ENCODE measurements at places on chromosomes 3 and 15.

DNA sequence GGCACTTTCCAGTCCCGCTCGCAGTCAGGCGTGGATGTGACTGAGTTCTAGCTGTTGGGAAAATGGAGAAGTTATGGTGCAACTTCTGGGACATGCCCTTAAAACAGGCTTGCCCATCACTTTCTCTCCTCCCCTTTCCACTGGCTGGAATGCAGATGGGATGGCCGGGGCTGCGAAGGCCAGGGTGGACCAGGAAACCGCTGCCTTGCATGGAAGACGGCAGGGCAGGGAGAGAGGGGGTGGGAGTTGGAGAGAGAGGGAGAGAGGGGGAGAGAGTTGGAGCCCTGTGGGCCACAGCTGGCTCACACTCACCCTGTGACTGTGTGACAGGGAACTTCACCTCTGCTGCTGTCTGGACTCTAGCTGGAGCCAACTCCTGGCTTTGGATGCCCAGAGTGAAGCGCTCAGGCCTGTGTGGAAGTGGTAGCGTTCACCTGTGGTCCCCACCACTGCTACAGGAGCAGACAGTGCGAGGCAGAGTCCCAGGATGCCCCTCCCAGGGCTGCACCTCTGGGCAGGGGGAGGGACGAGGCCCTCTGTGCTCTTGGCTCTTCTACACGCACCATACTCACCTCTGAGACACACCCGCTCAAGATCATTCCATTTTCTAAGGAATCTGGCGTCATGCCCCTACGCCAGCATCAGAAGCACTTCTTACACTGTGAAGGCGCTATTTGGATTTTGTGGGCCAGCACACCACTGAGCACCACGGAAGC lies 36.6 kb downstream of the KLHL25 start:
- DNase-seq: no peak

- no peak for DNase-seq
Observed at GRCh38 chr3:17176757-17177156, 292.0 kb downstream of the PLCL2 start.

- no peak for DNase-seq
Observed at GRCh38 chr3:73094129-73094528, 32.7 kb downstream of the EBLN2 start.

GRCh38 chr3:111745786-111746185 lies 113.3 kb upstream of the PHLDB2 start:
- DNase-seq: no peak

DNA sequence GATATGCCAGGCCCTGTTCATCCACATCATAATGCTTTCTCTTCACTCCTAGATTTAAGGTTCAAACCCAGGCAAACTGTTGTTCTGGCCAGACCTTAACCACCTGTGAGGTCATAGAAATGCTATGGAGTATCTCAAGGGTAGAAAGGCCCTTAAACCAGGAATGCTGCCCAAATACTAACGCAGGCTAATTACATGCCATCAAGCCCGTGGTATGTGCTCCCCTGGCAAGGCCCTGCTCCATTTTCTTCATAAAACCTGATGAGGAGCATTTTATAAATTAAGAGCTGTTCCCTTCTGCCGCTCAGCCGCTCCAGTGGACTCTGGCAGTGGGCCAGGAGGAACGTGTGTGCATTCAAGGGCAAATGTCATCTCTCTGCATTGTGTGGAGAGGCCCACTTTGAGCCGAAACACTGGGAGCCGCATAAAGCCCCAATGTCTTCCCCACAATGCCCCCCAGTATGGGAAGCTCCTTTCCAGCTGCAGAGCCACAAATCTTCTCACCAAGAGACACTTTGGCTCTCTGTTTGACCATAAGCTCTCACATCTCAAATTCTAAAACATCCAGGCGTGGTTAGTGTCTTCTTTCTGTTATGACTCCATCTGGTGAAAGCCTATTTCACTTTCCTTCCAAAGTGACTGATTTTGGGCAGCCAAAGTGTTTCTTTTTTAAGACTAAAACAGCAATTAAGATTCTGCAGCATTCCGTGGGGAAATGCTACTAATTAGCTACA lies 210.8 kb upstream of the NR2E3 start:
- no peak for DNase-seq

- no peak for DNase-seq
Observed at GRCh38 chr15:99306694-99307338, 55.5 kb downstream of the LRRC28 start.

- no peak for DNase-seq
Observed at GRCh38 chr15:58697220-58697619, 52.3 kb downstream of the ADAM10 start.

DNA sequence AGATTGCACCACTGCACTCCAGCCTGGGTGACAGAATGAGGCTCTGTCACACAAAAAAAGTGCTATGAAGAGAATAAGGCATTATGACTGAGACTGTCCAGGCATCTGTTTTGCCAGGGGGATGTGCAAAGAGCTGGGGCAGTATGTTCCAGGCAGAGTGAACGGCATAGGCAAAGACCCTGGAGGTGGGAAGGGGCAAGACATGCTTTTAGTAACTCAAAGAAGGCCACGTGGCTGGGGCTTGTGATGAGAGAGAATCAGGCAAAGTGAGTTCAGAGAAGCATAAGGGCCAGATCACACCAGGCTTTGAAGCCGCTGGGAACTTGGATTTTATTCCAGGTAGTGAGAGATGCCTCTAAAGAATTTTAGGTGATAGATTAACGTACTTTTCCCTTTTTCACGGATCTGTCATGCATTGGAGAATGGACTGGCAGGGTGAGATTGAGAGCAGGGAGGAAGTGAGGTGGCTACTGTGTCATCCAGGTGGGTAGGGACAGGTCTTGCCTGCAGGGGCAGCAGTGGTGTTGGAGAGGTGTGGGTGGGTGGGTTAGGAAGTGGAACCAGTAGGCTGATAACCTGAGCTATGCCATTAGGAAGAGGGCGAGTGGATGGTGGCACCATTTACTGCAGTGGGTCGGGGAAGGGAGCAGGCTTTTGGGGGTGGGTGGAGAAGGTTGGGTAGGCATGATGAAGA lies 31.7 kb downstream of the ATP2B2 start:
- DNase-seq: no peak

DNA sequence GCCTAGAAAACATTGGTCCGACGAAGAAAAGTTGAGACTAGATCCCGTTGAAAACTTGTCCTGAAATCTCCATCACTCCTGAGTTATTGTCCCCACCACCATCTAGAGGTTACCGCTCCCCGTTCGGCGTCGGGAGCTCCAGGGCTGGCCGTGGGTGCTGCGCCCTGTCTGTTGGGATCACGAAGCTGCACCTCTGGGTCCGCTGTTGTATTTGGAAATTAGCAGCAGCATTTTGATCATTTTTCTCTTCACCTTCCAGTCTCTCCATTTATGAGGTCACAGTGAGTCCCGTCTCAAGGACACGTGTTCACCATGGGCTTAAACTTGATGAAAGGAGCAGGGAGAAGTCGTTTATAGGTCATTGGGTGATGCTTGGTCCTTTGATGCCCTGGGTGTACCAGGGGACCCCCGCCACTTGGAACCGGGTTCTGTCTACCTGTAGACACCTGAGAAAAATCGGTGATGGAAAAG lies 565 bp downstream of the MANF start:
- no peak for DNase-seq

- DNase-seq: no peak
Observed at GRCh38 chr15:95567686-95568085, 762.8 kb upstream of the NR2F2 start.
